Panc1 (cell line): ENCODE measurements at places on chromosomes 5 and 9. TPM values are rescaled to one million over a fixed set of nuclear protein-coding genes. Genes with fewer than 3 reads are reported as not detected.

DNA sequence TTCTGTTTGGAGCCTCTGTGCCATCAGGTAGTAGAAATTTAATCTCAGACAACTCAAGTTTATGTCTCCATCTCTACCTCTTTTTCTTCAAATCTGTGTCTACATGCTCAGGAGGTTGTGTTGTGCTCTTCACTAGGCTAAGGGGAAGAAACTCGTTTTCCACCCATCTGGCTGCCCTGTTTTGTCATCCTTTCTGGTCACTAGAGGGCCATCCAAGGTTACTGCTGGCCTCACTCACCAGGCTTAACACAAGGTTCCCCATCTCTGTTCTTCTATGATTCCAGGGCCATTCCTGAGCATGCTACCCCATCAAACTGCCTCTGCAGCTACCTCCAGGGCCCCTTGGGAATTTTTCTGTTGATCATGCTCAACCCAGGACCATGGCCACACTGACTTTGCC, 213.3 kb upstream of the FBXL7 start:
- DNase-seq: no peak

DNA sequence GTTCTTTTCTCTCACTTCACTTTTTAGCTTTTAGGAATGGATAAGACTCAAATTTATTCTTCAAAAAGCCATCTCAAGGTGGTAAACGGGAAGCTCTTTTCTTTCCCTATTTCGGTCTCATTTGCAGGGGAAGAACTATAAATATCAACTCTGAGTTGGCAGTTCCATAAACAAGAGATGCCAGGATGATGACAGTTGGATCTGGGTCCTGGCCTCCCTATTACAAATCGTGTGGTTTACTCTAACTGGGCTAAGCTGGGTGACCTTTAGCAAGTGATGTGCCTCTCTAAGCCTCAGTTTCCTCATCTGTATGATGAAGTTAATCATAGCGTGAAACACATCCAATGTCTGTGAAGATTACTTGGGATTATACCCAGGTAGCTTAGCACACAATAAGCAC, 44.2 kb downstream of the TLE4 start:
- no peak for DNase-seq

DNA sequence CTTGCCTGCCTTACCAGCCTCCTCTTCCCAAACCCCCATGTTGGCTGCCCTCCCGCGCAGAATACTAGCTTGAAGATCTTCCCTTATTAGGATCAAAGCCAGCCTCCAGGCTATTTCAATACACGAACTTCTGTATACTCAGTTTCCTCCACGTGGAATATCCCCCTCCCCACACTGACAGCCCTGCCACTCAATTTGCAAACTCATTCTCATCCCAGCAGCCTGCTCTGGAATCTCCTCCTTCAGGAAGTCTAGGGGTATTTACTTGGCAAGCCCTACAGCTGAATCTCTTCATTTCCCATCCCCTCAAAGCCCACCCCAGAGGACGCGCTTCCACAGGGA, 157.0 kb upstream of the SMIM23 start:
- DNase-seq: no peak

The FOXD4L4 gene
- 0.10 TPM for total RNA-seq
